Breast epithelium (tissue), 4 donors: ENCODE measurements at places on chromosomes 1 and 21. TPM values are rescaled to one million over a fixed set of nuclear protein-coding genes. Genes with fewer than 3 reads are reported as not detected.

- DNase-seq: no peak
These were observed 14.6 kb upstream of the PKP1 start for GRCh38 chr1:201268604-201269151.

GRCh38 chr21:44087426-44088400 lies 19.5 kb upstream of the PWP2 start:
- DNase-seq: no peak

Gene KCNN3
- total RNA-seq: 1.6 TPM

DNA sequence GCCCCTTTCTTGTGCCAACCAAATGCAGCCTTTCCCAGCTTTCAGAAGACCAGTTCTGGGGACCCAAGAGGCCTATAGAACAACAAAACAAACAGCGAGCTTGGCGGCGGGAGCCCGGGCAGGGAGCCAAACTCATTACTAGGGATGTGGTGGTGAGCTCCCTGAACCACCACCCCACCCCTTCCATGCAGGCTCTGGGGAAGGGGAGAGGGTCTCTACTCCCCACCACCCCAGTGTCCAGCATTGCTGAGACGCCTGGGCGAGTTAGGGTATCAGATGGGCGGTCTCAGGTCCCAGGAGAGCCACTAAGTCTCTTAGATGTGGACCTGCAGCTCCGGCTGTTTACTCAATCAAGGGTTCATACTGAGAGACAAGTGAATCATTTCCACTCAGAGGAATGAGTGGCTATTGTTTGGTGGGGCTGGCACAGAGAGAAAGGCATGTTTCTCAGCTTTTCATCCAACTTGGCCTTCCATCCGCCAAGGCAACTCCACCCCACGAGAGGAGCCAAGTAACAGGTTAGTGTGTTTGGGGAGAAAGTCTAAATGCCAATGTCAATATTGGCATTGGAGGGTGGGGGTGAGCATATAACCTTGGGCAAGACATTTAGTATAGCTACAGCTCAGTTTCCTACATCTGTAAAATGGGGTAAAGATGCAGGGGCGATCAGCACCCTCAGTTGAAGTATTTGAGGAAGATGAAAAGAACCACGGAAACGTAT lies 40.9 kb downstream of the PLXNA2 start:
- DNase-seq: peak; percentile 20

- no peak for DNase-seq
These were observed 397.9 kb downstream of the PTBP2 start for GRCh38 chr1:97119260-97120158.

DNA sequence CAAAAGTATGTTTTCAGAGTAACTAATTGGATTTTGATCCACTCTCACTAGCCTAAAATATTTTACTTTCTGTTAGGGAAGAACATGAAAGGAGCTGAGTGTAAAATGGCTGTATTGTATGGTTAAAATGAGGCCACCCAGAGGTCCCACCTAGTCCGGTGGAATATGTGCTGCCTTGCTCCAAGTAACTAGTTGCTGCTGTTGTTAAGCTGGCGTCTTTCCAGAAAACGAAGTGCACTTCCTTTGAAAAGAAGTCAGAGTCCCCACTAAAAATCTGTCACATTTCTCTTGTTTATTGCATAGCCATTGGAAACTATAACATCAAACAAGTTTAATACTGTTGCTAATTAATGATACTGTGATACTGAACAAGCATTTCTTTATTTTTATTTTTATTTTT lies 3.2 kb downstream of the SLC25A33 start:
- no peak for DNase-seq

Gene SELL
- total RNA-seq: 2.0 TPM

Gene SAMD13
- 2.1 TPM for total RNA-seq

Gene GPR137B
- 25.6 TPM for total RNA-seq

DNA sequence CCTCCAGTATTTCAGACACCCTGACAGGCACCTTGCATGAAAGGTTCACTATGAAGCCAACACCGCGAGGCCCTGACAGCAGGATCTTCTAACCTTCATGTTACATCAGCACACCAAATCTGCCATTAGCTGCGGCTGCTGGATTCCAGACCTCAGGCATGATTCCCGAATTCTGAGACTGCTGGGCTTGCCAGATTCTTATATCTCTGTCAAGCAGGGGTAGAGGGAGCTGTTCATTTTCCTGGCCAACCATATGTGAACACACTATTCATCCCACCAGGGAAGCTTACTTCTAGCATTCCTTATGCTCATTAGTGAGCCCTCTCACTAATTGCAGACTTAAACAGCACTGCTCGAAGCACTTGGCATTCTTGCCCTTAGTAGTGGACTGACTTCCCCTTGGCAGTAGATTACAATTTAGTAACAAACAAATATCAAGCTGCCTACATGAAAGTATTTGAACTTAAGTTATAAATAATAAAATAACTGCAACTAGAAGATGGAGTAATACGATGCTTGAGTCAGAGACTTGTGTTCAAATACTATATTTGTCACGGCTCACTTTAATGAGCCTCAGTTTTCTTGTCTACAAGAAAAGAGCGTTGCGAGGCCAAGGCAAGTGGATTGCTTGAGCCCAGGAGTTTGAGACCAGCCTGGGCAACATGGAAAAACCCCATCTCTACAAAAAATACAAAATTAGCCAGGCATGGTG lies 43.3 kb downstream of the NID1 start:
- no peak for DNase-seq

DNA sequence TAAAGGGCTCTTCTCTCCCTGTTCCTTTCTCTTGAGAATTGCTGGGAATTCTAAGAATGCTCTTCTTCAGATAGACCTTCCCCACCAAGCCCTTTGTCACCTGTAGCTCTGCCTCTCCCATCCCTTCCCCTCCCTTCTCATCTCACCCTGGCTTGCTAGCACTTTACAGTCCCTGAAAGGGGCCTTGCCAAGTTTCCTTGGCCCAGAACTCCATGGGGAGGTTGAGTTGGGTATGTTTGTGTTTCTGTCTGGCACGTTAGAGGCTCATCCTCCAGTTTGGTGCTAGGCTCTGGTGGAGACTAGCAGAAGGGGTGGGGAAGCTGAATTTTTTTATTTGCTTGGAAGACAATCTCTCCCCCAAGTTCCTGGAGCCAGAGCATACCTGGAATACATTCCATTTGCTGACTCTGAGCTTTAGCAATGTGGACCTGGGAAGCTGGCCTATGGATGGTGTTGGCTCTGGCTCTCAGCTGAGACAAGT lies 4.9 kb downstream of the CGN start:
- DNase-seq: no peak

- no peak for DNase-seq
These were observed 2.6 kb downstream of the INPP5B start for GRCh38 chr1:37944086-37944763.

DNA sequence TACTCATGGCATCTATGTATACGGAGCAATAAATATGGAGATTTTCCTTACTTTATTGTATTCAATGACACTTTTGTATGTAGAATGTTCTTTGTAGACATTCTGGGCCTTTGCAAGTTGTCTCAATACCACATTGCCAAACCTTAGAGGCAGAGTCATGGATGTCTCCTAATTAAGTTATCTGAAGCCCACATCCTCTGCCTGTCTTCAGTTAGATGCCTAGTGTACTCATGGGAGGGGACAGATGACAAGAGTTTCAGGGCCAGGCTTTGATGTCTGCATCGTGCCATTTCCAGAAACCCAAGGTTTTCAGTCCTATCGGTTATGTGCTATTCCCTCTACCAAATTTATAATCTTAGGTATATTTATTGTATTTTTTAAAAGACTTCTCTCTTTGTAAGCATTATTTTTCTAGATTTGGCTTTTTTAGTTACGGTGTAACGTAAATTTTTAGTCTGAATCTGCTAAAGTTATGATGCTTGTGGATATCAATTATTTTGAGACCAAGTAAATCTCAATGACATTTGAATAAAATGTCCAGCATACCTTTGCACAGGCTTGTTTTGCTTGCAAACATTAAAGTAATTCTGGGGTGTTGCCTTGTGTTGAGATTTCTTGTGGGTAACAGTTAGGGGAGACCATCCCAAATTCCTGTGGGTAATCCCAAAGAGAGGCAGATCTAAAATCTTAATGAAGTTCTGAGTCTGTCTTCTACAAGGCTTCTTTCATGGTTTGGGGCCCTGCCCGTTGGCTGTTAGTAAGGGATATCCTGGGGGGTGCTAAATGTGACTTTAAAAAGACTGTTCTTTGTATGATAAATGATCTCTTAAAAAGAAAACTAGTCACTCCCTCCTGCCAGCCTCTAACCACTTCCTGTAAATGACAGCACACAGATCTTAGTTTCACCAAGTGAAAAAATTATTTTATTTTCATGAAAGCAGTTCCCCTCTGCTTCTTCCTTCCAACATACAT lies 8.0 kb upstream of the MACF1 start:
- no peak for DNase-seq

GRCh38 chr1:154843636-154844296 lies 26.3 kb downstream of the KCNN3 start:
- DNase-seq: no peak

DNA sequence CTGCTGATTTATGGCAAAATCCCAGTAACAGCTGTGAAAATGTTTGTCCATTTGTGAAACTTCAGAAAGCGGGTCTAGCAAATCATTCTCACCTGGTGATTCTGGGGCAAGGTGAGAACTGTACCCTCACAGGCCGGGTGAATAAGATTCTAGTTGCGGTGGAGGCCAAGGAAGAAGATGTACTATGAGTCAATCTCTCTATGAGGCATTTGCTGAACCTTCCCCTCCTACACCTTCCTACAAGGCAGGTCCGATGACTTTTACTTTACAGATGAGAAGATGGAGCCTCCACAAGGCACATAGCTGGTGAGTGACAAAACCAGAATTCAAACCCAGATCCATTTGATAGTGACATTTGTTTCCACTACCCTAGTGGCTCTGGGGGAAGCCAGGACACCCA lies 72.7 kb downstream of the BACH1 start:
- DNase-seq: no peak

Gene KCNJ6
- total RNA-seq: not detected

Gene ARHGEF11
- total RNA-seq: 50.4 TPM

DNA sequence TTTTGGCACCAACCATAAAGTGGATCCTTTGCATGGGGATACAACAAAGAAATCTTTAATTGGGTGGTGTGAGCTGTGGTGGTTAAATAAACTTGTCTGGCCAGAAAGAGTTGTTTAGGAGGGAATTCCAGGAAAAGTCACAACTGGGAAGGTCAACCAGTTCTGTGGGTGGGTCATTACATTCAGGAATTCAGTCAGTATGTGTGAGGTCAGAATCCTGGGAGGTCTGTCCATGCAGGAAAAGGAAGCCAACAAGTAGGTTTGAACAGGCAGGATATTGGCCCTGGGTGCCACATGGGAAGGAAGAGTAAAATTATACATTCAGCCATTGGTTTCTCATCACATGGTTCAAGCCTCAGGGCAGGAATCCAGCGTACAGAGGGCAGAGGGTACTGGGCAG lies 162.3 kb upstream of the ADAMTS5 start:
- DNase-seq: no peak

Gene NR5A2
- 4.9 TPM for total RNA-seq

DNA sequence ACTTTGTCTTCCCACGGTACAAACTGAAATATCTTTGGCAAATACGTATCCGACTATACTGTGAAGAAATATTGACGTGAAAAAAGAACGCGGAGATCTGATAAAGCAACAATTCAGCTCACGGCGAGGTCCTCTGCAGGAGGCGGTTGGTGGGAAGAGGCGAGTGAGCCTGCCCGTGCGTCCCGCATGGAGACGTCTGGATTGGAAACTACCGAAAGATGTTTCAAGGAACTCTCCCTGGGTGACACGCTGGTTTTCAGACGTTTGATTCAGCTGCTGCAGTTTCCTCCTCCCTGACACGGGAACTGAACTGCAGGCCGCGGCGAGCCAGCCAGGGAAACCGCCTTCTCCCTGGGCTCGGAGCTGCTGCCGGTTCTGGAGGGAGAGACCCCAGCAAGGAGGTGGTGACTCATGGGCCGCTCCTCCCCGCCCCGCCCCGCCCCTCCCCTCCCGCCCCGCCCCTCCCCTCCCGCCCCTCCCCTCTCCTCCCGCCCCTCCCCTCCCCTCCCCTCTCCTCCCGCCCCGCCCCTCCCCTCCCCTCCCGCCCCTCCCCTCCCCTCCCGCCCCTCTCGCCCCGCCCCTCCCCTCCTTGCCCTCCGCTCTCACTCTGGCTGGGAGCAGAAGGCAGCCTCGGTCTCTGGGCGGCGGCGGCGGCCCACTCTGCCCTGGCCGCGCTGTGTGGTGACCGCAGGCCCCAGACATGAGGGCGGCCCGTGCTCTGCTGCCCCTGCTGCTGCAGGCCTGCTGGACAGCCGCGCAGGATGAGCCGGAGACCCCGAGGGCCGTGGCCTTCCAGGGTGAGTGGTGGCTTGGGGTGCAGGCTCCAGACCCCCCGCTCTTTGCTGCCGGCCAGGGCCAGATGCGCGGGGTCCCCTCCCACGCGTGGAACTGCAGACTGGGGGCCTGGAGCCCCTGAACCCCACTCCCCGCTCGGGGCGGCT lies at the start of gene COL6A1:
TSS of gene COL6A1 (plus strand) at position 620 of the 941 bp plus-strand sequence. CDS start at position 701, 81 bp downstream.
- DNase-seq: peak; percentile 76

GRCh38 chr1:91803847-91804545 lies 82.0 kb downstream of the TGFBR3 start:
- no peak for DNase-seq

- DNase-seq: no peak
These were observed 19.9 kb upstream of the SRSF4 start for GRCh38 chr1:29201595-29202051.

- DNase-seq: no peak
These were observed 1.6 kb downstream of the CASZ1 start for GRCh38 chr1:10794724-10795275.

Gene LAMC1
- total RNA-seq: 249 TPM

Gene IGSF21
- 4.8 TPM for total RNA-seq

DNA sequence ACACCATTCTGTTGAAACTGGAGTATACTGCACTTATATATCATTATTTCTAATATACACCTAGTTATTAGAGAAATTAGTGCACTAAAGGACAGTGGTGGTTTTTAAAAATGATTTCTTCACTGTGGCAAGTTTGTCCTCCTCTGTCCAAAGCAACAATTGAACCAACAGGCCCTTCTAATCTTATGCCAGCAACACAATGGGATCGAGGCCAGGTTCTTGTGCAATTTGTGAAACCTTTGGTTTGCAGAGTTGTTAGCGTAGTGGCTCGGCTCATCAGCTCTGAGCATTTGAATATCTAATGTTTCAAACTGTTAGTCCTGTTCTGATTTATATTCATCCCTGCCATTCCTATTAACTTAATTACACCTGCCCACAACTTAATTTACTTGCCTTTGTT lies 9.9 kb upstream of the LRRC39 start:
- peak; percentile 37 for DNase-seq

Gene ERICH3
- total RNA-seq: 2.0 TPM

GRCh38 chr1:927234-927633 lies 3.5 kb downstream of the SAMD11 start:
- DNase-seq: no peak

GRCh38 chr1:152761609-152762213 lies 3.9 kb downstream of the KPRP start:
- no peak for DNase-seq
